ENCODE measurements at places on chromosomes 12 and 14.

GRCh38 chr14:104981699-104982541 is 3.7 kb upstream of the CLBA1 start:
- DNase-seq: no peak

DNA sequence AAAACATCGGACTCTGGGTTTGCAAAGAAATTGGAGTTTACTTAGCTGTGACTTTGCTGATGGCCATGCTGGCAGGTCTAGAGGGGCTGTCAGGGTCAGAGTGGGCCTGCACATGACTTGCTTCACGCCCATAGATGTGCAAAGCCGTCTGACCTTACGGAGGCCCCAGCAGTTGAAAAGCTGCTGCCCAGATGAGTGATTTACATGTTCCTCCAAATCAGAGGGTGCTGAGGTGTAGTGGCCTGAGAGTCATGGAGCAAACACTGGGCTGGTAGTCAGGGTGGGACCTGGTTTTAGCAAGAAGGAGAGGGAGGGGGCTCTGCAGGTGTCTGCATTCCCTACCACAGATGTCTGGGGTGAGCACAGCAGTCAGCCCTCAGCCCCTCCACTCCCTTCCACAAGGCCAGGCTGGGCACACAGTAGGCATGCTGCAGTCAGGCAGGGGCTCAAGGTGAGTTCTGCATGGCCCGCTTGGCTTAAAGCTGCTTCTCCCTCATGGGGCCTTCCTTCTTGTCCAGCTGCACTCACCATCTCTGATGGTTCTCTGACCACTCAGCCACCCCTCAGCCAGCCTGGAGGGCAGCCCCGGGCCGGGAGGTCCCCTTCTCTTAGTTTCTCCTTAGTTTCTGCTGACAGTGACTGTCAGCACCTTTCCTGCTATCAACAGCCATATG is 34.2 kb upstream of the EML1 start:
- DNase-seq: no peak

DNA sequence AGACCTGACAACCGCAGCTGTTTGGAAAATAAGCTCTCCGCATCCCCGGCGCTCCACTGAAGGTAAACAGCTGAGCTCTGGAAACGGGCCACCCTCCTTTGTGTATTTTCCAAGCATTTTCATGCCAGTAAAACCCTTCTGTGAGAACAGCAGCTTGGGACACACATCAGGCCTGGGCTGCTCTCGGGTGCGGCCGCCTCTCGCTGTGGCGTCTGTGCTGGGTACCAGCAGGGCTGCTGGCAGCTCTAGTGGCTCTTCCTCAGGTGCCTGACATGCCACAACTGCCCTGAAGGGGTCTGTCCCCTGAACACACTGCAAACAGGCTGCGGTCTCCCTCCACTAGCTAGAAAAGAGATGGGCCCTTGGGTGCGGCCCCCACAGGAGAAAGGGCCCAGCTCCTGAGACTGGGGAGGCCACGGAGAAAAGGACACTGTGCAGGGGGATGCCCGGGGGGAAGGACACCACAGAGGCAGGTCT is 96.3 kb downstream of the ITPK1 start:
- DNase-seq: no peak

DNA sequence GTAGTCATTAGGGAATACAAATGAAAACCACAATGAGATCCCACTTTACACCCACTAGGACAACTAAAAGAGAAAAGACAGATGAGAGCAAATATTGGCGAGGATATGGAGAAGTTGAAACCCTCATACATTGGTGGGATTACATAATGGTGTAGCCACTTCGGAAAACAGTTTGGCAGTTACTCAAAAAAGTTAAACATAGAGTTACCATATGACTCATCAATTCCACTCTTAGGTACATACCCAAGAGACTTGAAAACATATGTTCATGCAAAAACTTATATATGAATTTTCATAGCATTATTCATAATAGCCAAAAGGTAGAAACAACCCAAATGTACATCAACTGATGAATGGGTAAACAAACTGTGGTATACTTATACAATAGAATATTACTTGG is 27.1 kb downstream of the ALDH1L2 start:
- DNase-seq: no peak

- no peak for DNase-seq
Observed at GRCh38 chr12:63900922-63901793, 56.7 kb downstream of the SRGAP1 start.

- no peak for DNase-seq
Observed at GRCh38 chr14:56273951-56274350, 155.7 kb downstream of the PELI2 start.

- DNase-seq: no peak
Observed at GRCh38 chr12:126570566-126570965, 1505.3 kb downstream of the AACS start.

DNA sequence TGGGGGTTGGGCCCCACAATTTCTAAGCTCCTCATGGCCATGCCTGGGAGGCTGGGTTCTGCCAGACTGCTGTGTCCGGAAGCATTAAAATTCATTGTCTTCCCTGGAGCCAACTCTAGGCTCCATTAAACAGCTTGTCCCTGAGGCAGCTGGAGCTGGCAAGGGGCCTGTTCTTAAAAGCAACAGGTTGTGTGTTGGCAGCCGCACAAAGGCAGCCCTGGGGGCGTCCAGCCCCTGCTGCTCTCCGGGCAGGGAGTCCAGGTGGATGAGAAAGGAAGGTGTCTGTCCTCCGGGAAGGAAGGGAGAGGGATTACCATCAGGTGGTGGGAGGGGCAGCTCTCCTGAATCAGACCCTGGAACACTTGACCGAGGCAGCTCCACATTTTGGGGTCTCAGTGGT is 98.9 kb downstream of the CHST11 start:
- DNase-seq: no peak

GRCh38 chr14:64149921-64150320 is 144.2 kb downstream of the ESR2 start:
- no peak for DNase-seq

GRCh38 chr14:98345161-98345560 is 926.8 kb downstream of the BCL11B start:
- no peak for DNase-seq

GRCh38 chr12:19482551-19483109 is 43.3 kb downstream of the AEBP2 start:
- DNase-seq: no peak

DNA sequence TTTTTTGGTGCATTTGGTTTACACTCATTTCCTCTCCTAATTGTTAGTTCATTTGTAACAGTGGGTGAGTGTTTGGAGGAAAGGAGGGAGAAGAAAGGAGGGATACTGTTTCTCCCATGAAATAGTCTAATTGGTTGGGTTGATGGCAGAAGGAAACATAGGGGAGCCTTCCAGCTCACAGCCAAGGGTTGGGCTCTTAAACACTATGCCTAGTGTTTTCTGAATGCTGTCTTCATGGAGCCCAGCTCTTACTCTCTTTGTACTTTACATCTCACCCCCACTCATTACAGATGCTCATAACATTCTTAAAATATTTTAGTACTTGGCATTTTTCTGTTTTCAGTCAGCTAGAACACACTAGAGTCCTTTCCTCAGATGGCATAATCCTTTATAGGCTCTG is 38.2 kb downstream of the BAZ2A start:
- no peak for DNase-seq

GRCh38 chr14:55314449-55314848 is 43.2 kb downstream of the FBXO34 start:
- DNase-seq: no peak

GRCh38 chr12:71475280-71475679 is 35.7 kb downstream of the LGR5 start:
- no peak for DNase-seq

GRCh38 chr14:74504874-74505720 is 11.5 kb downstream of the ISCA2 start:
- no peak for DNase-seq

DNA sequence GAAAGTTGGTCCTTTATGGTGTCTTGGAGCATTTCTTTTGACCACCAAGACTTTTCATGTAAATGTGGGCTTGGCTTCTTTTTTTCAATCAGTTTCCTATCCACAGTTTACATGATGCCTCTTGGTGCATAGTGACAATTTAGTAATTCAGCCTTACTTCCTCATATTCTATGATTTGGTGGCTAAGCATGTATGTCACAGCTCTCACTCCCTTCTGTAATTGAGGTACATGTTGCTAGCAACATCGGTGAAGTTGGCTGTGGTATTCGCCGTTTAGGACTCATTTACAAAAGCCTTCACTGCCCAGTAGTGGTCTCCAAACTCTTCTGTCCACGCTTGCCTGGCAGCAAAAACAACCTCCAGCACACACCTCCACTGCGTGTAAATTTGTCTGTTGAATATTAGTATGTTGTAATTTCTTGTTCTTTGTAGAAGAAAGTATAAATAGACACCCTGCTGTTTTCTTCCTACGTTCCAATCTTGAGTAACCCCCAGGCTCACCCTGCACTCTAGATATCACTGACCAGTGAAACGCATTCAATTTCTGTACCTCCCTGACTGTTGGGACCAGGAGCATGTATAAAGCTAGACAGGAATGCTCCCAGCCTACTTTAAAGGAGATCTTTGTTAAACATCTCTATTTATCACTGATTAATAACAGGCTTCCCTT is 90.4 kb downstream of the PPP2R5C start:
- DNase-seq: no peak

DNA sequence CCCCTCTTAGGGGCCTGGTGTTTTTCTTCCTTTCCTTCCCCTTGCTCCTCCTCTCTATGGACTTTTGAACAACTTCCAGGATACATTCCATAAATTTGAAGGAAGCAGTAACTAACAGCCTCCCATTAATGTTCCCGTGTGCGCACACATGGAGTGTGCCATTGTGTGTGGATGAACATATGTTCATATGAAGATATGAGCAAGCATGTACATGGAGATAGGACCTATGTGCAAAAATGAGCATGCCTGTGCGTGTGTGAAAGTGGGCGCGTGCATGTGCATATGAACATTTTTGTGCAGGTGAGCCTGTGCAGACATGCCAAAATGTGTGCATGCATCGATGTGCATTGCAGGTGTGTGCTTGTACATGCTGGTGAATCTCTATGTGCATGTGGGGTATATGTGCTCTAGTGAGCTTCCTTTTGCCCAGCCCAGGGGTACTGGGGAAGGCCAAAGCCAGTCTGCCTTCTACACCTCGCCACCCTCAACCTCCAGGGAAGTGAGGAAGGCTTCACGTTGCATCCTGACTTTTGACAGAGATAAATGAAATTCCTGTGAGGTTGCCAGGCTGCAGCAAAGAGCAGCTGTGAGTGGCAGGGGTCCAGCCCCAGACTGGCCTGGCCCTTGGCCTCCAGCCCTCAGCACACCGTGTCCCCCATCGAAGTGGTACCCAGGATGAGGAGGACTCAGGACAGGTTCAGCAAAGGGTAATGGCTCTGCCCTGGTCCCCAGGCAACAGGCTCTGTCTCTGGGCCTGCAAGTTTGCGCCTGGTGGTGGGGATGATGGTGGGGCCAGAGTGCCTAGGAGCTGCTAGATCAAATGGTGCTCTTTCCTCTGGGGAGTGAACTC is 21.1 kb upstream of the PGF start:
- DNase-seq: no peak

DNA sequence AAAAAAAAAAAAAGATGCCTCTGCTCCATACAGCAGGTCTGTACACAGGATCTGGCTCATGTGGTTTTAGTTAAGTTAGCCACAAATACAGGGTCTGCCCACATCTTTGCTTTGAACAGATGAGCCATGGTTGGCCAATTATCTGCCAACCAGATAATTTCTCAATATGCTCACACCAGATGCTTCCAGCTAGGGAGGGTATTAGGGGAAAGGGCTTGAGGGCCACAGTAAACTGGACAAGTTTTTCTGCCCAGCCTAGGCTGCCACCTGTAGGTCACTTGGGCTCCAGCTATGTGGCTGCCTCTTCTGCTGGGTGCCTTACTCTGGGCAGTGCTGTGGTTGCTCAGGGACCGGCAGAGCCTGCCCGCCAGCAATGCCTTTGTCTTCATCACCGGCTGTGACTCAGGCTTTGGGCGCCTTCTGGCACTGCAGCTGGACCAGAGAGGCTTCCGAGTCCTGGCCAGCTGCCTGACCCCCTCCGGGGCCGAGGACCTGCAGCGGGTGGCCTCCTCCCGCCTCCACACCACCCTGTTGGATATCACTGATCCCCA is 776 bp downstream of the RDH5 start:
- no peak for DNase-seq

DNA sequence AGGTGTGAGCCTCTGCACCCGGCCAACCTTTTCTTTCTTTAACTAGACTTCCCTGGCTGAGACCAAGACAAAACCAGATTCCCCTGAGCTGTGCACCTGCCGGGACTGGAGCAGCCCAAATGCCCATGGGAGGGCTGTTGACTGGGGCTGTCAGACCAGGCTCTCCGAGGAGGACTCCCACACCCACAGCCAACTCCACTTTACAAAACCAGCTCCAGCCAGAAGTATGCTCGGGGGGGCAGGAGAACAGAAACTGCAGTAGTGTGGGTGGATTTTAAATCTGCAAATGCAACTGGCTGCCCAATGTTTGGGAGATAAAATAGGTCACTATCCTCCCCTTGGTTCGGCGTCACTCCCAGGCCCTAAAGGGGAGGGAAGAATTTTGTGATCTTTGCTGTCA is 78.5 kb downstream of the VCPKMT start:
- peak; percentile 11 for DNase-seq

DNA sequence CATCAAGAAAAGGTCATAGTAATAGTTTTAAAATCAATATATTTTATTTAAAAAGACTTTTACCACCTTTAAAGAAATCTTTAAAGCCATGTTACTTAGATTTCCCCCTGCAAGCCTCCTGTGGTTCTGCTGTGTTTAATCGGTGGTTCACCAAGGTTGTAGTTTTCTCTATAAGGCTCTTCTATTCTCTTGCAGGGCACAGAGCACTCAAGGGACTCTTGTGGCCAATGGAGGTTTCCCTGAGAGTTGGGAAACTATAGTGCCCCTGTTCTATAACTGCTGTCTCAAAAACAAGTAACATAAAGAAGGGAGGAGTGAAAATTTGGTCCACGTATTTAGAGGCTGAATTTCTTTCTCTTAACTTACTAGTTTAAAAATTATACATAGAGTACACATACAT is 25.0 kb downstream of the DACT1 start:
- no peak for DNase-seq

- no peak for DNase-seq
Observed at GRCh38 chr14:106208794-106209193, 682.4 kb downstream of the TMEM121 start.

GRCh38 chr12:24127919-24128721 is 178.7 kb upstream of the SOX5 start:
- no peak for DNase-seq

GRCh38 chr12:5905757-5906156 is 39.3 kb downstream of the ANO2 start:
- no peak for DNase-seq

DNA sequence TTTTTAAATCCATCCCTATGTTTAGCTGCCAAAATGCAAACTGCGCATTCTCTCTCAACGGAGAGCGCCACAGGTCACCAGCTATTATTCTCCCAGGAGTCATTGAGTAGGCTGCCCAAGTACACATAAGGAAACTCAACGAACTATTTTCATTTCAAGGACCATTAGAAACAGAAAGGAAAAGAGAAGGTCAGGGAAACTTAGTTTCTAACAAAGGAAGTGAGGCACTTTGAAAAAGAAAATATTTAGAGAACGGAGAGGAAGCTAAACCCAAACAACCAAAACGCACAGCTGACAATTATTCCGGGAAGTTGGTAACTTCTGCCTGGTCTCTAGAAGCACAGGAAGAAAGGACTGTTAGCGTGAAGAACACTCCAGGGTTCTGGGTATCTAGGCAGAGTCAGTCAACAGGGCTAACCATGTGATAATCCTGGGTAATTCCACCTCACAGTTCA is 23.5 kb downstream of the GPHB5 start:
- no peak for DNase-seq

All from NCI-H187 (cell line).